Eye (tissue), 1 donor: ENCODE measurements at places on chromosomes 2 and 18.

DNA sequence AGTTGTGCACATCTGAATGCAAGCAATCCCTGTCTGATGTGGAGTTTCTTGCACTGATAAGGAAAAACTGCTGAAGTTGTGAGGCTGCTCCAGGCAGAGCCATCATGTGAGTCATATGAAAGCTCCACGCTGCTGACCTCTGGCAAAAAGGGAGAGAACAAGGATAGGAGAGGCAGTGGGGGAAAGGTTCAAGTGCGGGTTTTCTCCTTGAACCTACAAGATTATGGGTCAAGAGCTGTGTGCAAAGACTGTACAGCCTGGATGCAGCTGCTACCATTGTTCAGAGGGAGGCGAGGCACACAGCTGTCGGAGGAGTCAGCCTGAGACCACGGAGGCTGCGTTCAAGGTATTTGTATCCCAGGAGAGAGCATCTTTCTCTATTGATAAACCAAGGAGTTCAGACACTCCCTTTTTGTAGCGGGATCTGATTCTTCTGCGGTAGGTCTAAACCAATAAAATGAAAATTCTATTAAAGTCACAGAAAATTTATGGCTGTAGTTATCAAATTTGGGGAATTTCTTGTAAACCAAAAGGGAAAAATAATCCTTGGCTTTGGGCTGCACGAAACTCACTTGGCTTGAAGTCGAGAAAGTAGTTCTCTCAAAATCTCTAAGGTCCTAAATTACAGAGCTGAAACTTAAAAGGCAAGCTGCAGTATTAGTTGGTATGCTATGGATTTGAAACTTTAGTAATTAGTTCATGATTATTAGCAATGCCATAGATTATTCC, at the start of gene CDK15:
Gene CDK15, plus strand, starts transcription at position 96 of the 729 bp plus-strand sequence. Its CDS starts 128 bp downstream, at position 224.
- DNase-seq: peak; percentile 73

GRCh38 chr2:152427902-152428301, 92.9 kb downstream of the FMNL2 start:
- DNase-seq: no peak

DNA sequence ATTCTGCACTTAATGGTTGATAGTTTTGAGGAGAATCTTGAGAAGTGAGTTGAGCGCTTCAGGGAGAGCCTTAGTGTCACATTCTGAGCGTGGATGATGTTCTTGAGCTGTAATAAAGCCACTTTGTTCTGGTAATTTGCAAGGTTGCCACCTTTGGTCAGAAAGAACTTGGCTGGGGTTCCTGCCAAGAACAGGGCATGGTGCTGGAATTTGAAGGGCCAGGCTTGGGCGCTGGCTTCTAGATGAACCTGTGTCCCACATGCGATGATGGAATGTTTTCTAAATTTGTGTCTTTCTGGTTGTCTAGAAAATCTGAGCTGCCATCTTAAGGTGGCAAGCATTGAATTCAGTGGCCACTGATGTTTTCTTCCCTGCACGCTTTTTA, 124.1 kb upstream of the EML6 start:
- DNase-seq: no peak

DNA sequence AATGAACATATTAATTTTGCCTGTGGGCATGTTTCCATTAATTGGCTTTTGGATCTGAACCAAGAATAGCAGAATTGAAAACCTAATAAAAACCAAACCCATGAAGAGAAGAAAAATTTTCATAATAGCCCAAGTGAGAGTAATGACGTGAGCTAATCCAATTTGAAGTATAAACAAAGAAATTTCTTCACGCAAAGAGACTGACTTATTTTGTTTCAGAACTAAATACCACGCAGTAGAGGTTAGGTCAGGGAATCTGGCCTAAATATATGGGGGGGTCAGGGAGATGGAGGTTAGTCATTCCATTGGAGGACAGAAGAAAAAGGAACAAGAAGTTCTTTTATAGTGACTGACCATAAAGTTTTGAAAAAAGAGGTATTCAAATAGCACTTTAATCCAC, 94.1 kb upstream of the CYP1B1 start:
- no peak for DNase-seq

- no peak for DNase-seq
Measured at GRCh38 chr2:223418131-223418530, 184.0 kb downstream of the SCG2 start.

GRCh38 chr2:138470941-138471340, 30.6 kb upstream of the SPOPL start:
- no peak for DNase-seq

- no peak for DNase-seq
Measured at GRCh38 chr2:102044967-102045489, 53.3 kb downstream of the IL1R2 start.

DNA sequence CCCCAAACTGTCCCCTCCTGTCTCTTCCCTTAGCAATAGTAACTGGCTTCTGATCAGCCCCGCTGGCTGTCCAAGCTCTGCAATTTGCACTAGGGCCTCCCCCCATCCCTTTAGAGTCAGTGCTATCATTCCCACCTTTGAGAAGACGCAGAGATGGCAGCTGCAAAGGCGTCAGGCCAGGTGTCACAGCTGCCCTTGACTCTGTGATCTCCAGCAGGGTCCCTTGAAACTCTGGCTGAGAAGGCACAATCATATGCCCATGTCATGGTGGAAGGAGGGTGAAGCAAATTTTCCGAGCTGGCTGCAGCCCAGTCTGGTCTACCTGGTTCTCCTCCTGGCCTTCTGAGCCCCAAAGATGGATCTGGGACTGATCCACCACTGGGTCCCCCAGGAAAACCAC, 49.2 kb upstream of the TEX51 start:
- no peak for DNase-seq

DNA sequence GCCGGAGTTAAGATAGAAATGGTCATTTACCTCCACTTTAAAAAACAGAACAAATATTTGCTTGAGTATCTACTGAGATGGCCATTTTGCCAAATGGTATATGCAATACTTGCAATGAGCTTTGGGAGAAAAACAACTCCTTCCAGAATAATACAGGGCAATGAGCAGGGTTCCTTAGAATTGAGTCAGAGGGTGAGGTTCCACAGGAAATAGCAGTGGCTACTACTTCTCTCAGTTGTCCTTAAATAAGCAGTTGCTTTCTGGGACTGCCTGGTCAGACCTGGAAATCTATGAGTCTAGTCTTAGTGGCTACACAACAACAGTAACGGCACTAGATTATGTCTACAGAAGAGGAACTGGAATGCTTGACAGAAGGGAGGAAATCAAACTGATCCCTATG, 80.9 kb upstream of the CCDC85A start:
- no peak for DNase-seq

GRCh38 chr2:239826786-239827522, 198.2 kb downstream of the NDUFA10 start:
- DNase-seq: no peak

- DNase-seq: no peak
Measured at GRCh38 chr18:36191286-36191685, 4.0 kb downstream of the MOCOS start.

- no peak for DNase-seq
Measured at GRCh38 chr2:233584210-233584609, 17.6 kb upstream of the USP40 start.

DNA sequence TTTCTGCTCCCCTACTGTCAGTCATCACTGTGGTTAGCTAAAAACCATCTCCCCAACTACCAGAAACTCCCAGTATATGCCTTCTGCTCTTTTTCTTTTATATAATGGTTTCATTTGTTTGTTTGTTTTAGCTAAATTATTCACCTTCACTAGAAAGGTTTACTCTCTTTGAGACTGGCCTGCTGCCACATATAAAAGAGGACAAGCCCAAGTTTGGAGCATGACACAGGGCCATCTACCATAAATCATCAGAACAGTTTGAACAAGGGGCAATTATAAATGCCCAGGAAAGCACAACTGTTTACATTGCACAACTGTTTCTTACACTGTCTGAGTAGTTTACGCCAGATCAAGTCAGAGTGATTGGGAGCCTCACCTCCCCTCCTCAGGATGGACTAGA, 471.0 kb upstream of the PIK3C3 start:
- DNase-seq: no peak

- no peak for DNase-seq
Measured at GRCh38 chr18:59549503-59550173, 147.6 kb downstream of the CCBE1 start.

DNA sequence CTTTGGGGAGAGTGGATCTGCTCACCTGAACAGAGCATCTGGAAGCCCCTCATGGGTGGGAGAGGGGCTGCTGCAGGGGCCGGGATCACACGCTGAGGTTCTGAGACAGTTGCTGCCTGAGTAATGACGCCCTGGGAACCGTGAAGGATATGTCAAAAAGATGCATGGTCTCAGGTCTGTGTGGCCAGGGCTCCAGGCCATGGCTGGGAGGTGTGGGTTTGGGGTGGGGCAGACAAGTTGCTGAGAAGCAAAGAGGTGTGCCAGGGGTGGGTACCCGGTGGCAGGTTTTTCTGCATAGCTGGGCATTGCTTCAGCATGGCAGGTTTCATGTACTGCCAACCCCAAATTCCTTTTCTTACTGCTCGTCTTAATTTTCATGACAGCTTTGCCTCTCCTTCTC, 133.5 kb downstream of the RPIA start:
- DNase-seq: no peak

- peak; percentile 84 for DNase-seq
Measured at GRCh38 chr2:234496055-234496834, 636 bp downstream of the ARL4C start.

- DNase-seq: no peak
Measured at GRCh38 chr2:44107974-44108373, 60.7 kb upstream of the PPM1B start.
